ENCODE measurements at places on chromosomes 6 and 20. TPM values are rescaled to one million over a fixed set of nuclear protein-coding genes. Genes with fewer than 3 reads are reported as not detected.

The HLA-DMA gene
- 130 TPM for total RNA-seq

The KHDRBS2 gene
- total RNA-seq: 6.3 TPM

The SNAI1 gene
- total RNA-seq: 0.74 TPM

The PAK5 gene
- 0.28 TPM for total RNA-seq

The MRAP2 gene
- total RNA-seq: 2.0 TPM

The TFAP2D gene
- total RNA-seq: not detected

The OVOL2 gene
- total RNA-seq: 7.8 TPM

The RPS6KA2 gene
- total RNA-seq: 185 TPM

The BMP5 gene
- 88.7 TPM for total RNA-seq

The TMEM170B gene
- total RNA-seq: 6.6 TPM

The ARHGAP40 gene
- total RNA-seq: 0.86 TPM

The ZSCAN16 gene
- 5.0 TPM for total RNA-seq

The C6orf52 gene
- 1.3 TPM for total RNA-seq

The HS3ST5 gene
- not detected for total RNA-seq
